ENCODE measurements at places on chromosomes 2 and 18. TPM values are rescaled to one million over a fixed set of nuclear protein-coding genes. Genes with fewer than 3 reads are reported as not detected.

The IAH1 gene
- total RNA-seq, result 52.7 TPM

The SLC66A2 gene
- total RNA-seq, result 45.5 TPM

The CNRIP1 gene
- total RNA-seq, result 14.1 TPM

The ABCG5 gene
- not detected for total RNA-seq

The POTEJ gene
- not detected for total RNA-seq

The GALR1 gene
- total RNA-seq, result 0.06 TPM

The SYT4 gene
- not detected for total RNA-seq

The PPIG gene
- 52.7 TPM for total RNA-seq

The RSAD2 gene
- total RNA-seq, result 4.5 TPM

The BUB1 gene
- total RNA-seq, result 1.8 TPM

The SF3B6 gene
- total RNA-seq, result 74.8 TPM

The DLX2 gene
- not detected for total RNA-seq

The GKN1 gene
- total RNA-seq, result not detected

The RGPD6 gene
- total RNA-seq, result 19.5 TPM

The CCNT2 gene
- 42.1 TPM for total RNA-seq

The FOXD4L1 gene
- 0.19 TPM for total RNA-seq

The SP5 gene
- total RNA-seq, result 0.25 TPM

The DCAF17 gene
- total RNA-seq, result 18.5 TPM

The RASGRP3 gene
- total RNA-seq, result 22.6 TPM

The BOK gene
- 28.8 TPM for total RNA-seq

The TAF4B gene
- total RNA-seq, result 4.9 TPM
